ENCODE measurements at places on chromosomes 6 and 20.

- no peak for DNase-seq
Observed at GRCh38 chr20:7765221-7765620, 175.0 kb downstream of the HAO1 start.

GRCh38 chr6:103675807-103676406 is 1183.8 kb downstream of the HACE1 start:
- DNase-seq, result no peak

- no peak for DNase-seq
Observed at GRCh38 chr20:57710841-57711240, 1.0 kb upstream of the PMEPA1 start.

DNA sequence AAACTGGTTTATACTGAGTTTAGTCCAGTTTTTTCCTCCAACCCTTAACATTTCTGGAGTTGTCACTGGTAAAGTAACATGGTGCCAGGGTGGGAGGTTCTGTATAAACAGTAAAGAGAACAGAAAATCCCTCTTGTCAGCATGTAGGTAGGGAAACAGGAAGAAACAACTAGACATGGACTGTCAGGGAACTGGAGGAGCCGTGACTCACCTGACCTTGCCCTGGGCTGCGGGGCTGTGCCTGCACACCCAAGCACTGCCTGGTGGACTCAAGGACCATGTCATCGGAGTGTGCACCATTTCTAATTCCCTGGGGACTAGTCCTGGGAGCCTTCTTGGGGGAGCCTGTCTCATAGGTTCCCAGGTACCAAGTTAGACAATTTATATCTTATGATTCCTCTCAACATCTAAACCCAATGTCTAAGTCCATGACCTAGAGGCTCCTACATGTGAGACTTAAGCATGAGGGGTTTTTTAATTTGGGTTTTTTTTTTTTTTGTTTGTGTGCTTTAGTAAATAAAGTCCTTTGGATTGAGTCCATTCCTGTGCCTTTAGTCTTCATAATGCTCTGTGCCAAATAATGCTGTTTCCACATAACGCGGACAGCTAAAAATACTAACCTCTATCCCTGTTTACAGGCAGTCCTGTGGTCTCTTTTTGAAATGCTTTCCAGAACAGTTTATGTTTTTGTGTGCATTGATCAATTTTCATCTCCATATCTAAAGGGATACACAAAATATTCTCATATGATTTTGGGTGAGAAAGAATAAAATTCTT is 136.9 kb upstream of the SUPT3H start:
- no peak for DNase-seq

GRCh38 chr20:14310977-14311627 is 26.3 kb downstream of the FLRT3 start:
- no peak for DNase-seq

DNA sequence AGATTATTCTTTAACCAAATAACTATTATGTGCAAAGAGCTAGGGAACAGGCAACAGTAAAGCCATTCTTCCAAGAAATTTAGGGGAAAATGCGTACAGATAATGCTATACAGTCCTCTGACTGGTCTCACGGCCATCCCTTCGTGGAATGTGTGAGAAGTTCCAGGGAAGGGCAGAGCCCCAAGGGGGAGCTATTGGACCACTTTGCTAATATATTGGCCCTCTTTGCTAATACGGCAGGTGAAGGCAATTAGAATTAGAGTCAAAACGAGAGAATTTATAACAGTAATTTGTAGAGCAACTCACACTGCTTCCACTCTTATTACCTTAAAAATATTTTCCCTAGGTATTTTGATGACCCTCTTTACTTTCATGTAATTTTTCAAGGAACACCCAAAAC is 140.4 kb downstream of the IMPG1 start:
- peak; percentile 6 for DNase-seq

- no peak for DNase-seq
Observed at GRCh38 chr6:106745197-106745770, 115.9 kb downstream of the QRSL1 start.

DNA sequence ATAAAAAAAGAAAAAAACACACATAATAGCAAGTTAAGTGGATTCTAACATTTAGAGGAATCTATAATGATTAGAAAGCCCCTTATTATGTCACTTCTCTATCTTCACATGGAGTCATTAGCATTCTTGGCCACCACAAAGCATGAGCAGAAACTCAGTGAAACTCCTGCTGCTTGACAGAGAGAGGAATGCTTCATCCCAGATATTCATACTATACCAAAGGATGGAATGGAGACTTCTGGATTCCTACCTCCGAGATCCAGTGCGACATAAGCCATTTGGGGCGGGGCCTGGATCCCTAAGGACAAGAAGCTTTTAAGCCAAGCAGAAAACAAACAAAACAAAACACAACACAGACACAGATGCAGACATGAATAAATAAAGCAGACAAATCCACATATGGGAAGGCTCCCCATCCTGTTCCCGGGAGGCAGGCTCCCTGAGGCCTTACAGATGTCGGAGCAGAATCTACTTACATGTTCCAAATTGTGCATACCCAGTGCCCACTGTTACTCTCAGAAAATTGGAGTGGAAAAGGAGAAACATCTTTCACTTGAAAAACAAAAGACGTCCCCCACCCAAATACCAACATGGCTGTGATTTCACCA is 727.3 kb downstream of the MAFB start:
- no peak for DNase-seq

DNA sequence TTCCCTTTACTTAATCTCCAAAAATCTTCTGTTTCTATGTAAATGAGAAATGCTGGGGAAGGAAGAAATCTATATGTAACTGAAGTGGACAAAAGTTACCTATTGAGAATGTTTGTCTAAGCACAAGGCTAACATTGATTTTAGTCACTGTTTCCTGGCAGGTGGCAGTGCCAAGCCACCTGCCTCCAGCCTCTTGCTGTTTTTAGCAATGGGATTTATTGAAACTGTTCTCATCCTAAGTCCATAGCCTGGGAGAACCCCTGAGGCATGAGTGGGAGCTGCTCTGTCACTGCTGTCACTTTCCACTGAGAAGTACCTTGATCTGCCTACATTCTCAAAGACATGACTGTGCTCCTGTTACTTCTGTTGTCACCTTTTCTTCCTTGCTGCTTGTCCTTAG is 14.7 kb downstream of the ENPP3 start:
- DNase-seq, result no peak

All from germinal center (tissue), 1 donor.